Progenitor cell of endocrine pancreas (in vitro differentiated cells): ENCODE measurements at places on chromosomes 2 and 18.
A peak's percentile ranks its signal among the peaks of the same experiment; 100 is the strongest.

DNA sequence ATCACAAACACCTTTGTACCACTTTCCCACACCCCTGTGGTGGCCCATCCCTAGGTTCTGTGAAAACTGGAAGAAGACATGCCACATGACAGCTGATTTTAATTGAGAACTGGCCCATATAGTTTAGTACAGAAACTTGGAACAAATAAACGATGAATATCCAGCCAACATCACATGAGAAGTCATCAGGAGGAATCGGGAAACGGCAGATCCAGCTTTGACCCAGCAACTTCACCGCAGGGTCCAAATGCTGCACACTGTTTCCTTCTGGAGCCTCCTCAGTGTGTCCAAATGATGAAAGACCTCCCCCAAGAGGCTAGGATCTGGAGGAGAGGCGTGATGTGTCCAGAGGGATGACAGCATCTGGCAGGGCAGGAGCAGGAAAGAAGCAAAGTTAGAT is 75.5 kb downstream of the COPS8 start:
- H3K27me3 ChIP-seq = peaks cover 23% of the 10 kb centered on the region
- H3K4me1 ChIP-seq = no peaks in the 10 kb centered on the region
- no peak overlapping the region for H3K4me3 ChIP-seq
- DNase-seq = no peak
- no peak overlapping the region for H3K27ac ChIP-seq

DNA sequence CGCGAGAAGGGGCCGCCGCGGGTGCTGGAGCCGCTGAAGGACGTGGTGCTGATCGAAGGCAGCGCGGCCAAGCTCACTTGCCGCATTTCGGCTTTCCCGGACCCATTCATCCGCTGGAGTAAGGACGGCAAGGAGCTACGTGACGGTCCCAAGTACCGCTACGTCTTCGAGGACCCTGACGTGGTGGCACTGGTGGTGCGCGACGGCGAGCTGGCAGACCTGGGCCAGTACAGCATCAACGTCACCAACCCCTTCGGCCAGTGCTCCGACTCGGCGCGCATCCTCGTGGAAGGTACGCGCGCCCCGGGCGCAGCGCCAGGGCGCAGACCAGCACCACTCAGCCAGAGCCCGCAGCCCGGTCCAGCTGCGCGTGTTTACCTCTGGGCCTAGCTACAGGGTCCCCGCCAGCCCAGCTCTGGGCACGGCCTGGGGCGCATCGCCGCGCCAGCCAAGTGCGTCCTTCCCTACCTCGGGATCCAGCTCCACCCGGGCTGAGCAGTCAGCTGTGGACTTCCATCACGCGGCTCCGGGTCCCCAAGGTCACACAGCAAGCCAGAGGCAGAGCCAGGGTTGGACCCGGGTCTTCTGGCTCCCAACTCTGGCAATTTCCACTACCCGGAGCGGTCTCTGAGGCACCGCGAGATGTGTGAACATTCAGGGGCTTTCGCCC is 1.7 kb upstream of the GMPPA start:
- peaks cover 62% of the 10 kb centered on the region for H3K27me3 ChIP-seq
- peak overlapping the region; percentile 83 for H3K4me3 ChIP-seq
- DNase-seq = no peak
- no peaks in the 10 kb centered on the region for H3K36me3 ChIP-seq
- no peak overlapping the region for H3K27ac ChIP-seq

GRCh38 chr2:47226923-47227220 is 71.8 kb upstream of the STPG4 start:
- no peaks in the 10 kb centered on the region for H3K36me3 ChIP-seq
- H3K4me3 ChIP-seq = no peak overlapping the region
- H3K4me1 ChIP-seq = peaks cover 36% of the 10 kb centered on the region

GRCh38 chr2:15596968-15597367 is 5.3 kb downstream of the DDX1 start:
- no peak for DNase-seq
- no peaks in the 10 kb centered on the region for H3K27me3 ChIP-seq
- H3K4me3 ChIP-seq = no peak overlapping the region
- no peak overlapping the region for H3K27ac ChIP-seq
- H3K36me3 ChIP-seq = peaks cover 32% of the 10 kb centered on the region
- peaks cover 8% of the 10 kb centered on the region for H3K4me1 ChIP-seq

DNA sequence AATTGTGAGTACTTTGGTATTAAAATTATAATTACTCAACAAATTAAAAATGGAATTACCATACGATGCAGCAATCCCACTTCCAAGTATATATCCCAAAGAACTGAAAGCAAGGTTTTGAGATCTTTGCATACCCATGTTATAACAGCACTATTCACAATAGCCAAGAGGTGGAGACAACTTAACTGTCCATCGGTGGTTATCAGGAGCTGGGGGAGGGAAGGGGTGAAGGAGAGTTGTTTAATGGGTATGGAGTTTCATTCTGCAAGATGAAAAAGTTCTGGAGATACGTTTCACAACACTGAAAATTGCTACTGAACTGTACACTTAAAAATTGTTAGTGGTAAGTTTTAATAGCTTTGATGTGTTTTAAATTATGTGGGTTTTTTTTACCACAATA is 25.7 kb downstream of the RAB10 start:
- H3K4me1 ChIP-seq = peaks cover 15% of the 10 kb centered on the region
- no peaks in the 10 kb centered on the region for H3K27me3 ChIP-seq
- H3K36me3 ChIP-seq = no peaks in the 10 kb centered on the region
- no peak for DNase-seq
- H3K4me3 ChIP-seq = no peak overlapping the region

- H3K4me1 ChIP-seq = no peaks in the 10 kb centered on the region
- no peak overlapping the region for H3K4me3 ChIP-seq
- DNase-seq = no peak
Measured at GRCh38 chr2:239939736-239940483, 85.2 kb downstream of the NDUFA10 start.
